ENCODE measurements at places on chromosomes 5 and 9.

DNA sequence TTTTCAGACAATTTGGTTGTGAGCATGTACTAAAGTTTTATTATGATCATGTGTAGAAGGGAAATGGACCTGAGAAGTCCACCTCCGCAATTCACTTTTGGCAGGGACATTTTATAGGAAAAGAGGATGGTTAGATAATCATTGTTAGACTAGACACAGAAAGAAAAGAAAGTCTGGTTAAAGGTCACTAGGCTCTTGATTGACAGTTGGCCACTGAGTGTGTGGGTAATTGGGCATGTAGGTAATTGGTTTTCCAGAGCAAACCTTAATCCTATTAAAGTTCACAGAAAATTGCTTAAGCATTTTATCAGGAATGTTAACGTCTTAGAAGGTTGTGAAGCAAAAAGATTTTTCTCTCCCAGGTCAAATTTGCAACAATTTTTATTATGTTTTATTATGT is 158.5 kb upstream of the CLINT1 start:
- DNase-seq: no peak

DNA sequence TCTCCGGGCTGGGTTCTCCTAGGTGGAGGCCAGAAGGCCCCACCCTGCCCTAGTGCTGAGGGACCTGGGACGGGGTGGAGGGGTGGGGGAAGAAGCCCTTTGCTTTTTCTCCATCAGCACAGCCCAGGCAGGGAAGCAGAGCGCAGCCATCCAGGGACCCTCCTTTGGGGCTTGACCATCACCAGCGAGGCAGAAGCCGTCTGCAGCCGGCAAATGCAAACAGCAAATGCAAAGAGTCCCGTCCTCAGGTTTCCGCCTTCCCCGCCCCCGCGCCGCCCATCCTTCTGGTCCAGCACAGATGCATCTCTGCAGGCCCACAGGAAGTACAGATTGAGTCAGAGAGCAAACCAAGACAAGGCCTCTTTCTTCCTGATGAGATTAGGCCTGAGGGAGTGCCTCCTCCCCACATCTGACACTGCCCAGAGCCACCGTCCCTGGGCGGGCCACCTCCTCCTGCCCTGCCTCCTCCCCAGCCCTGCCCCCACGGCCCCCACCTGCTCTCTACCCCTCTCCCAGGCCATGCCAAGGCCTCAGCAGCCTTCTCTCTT is 23.4 kb downstream of the CORO2A start:
- no peak for DNase-seq

DNA sequence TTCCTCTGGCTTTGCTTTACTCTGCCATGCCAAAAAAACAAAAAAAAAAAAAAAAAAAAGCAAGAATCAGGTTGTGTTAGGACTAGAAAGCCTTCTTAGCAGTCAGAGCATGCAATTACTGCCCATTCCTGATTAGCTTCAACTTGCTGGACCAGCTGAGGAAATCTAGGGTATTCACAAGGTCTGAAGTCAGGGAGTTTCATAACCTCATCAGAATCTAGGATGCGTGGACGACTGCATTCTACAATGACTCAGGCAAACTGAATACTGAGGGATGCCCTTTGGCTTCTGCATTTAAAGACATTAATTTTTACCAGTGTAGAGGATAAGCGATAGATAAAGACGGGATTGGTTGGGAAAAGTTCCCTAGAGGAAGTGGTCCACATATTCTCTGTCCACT is 39.2 kb upstream of the SHOC1 start:
- no peak for DNase-seq

- DNase-seq: no peak
Observed at GRCh38 chr5:112479418-112479817, 60.3 kb upstream of the EPB41L4A start.

GRCh38 chr5:9479361-9479760 is 66.5 kb downstream of the SEMA5A start:
- DNase-seq: no peak

DNA sequence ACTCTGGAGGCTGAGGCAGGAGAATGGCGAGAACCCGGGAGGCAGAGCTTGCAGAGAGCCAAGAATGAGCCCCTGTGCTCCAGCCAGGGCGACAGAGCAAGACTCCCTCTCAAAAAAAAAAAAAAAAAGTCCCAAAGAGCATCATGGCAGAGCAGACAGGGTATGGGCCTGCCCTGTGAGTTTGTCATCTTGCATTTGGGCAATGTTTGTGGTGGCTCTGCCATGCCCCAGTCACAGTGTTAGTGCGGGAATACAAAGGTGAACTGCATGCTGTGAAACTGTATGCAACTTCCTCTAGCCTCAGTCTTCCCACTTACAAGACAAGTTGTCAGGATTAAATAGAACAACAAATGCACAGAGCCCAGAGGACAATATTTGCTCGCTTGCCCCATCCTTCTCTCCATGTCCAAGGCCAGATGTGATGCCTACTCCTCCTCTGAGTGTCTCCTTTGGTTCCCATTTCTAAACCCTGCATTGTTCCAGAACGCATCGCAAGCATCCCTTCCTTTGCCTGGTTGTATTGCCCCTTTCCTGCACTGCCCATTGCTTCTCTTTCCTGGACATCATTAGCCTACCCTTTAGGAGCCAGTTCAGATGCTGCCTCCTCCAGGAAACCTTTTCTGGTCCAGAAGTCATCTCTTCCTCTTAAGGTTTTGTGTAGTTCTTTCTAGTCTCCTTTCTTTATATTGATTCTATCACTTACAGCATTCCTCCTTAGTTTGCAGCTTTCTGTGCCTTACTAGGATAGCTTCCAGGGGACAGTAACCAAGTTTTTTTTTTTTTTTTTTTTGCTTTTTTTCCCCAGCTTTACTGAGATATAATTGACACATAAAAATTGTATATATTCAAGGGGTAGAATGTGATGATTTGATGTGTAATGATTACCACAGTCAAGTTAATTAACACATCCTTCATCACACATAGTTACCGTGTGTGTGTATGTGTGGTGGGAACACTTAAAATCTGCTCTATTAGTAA is 69.0 kb upstream of the TNFAIP8 start:
- DNase-seq: no peak

- no peak for DNase-seq
Observed at GRCh38 chr5:148685520-148686134, 31.3 kb upstream of the HTR4 start.
